Activated CD4-positive, CD25-positive, alpha-beta regulatory T cell treated with anti-CD3 and anti-CD28 coated beads, Interleukin-2, amount 50 U/mL, for 24 hours (primary cell): ENCODE measurements at places on chromosomes 5 and 9.

DNA sequence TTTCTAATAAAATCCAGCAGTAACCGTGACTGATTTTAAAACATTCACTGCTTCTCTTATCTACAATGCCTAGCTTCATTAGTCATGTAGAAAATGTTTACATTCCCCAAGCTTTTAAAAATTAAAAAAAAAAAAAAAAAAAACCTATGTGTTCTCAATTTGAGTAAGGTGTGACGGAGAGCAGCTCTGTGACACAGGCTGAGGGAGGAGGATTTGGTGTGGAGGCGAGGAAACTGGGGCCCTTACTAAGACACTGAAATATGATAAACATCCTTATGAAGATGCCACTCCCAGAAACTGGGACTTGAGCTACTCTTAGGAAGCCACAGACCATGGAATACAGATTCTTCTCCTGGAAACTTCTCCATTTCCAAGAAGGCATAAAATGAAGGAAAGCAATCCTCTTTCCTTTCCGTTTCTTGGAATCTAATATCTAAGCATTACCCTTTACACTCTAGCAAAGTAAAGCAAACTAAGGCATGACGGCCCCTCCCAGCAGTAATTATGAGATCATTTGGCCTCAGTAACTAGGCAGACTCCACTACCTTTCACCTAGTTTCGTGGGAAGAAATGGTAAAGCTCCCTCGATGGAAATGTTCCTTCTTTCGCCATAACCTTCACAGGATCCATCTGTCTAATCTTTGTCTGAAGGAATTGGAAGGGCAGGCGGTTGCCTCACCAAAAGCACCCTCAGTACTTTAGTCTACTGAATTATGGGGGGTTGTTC is 23.5 kb downstream of the GRAMD2B start:
- peak; percentile 75 for ATAC-seq

- ATAC-seq = no peak
Measured at GRCh38 chr9:70256123-70256551, 2.6 kb upstream of the SMC5 start.

DNA sequence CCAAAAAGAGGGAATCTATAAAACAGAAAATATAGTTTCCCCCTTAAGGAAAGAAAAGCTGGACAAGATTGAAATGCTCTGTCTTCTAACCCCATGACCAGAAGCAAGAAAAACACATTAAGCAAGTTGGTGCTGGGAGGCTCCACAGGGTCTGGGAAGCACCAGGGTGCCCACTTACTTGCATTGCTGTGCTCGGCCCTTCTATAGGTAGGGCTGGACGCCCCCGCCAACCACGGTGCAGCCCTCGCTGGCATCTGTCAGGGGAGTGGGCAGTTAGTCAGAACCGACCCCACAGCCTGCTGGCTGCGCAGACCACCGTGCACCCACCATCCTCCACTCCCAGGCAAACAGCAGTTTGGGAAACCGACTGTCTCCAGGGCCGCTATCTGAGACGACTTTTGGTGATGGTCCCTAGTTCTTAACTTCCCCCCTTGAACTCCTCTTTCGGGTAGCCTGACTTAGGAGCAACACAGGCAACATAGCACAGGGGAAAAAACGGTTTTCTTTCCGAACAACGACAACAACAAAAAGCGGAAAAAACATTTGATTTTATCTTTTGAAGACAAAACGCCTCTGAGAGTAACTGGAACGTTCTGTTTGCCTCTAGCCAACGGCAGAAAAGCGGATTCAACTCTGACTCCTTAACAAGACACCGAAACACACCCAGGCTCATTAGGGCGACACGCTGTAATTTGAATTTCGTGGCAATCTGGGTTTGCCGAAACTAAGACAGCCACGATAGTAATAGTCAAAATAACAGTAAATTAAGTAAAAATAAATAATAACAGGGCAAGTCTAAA is 3.9 kb downstream of the IRX2 start:
- ATAC-seq = no peak

GRCh38 chr9:121325387-121325786 is 44.7 kb downstream of the STOM start:
- ATAC-seq = no peak

DNA sequence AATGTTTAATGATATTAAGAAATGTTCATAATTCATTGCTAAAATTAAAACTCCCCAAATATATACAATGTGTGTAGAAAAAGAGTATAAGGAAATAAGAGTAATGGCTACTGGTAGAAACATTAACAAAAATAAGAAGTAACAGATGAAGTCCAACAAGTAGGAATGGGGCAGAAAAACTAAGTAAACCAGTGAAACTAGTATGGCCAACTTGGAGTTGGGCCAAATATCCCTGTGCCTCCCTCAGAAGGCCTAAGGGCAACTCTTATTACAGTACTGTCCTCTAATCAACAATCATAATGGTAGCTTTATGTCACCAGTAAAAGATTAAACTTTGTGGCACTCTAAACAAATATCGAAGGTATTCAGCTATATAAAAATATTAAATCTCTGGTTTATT is 93.5 kb downstream of the SSBP2 start:
- ATAC-seq = no peak

- ATAC-seq = no peak
Measured at GRCh38 chr5:133400120-133400519, 212.2 kb downstream of the FSTL4 start.
